Activated naive CD8-positive, alpha-beta T cell treated with anti-CD3 and anti-CD28 coated beads, Interleukin-2, amount 50 U/mL, for 16 hours (primary cell): ENCODE measurements at places on chromosomes 6 and 20.

- no peak for DNase-seq
Measured at GRCh38 chr6:90343576-90343975, 46.9 kb upstream of the BACH2 start.

- no peak for DNase-seq
Measured at GRCh38 chr20:45339084-45339483, 9.1 kb downstream of the SDC4 start.

DNA sequence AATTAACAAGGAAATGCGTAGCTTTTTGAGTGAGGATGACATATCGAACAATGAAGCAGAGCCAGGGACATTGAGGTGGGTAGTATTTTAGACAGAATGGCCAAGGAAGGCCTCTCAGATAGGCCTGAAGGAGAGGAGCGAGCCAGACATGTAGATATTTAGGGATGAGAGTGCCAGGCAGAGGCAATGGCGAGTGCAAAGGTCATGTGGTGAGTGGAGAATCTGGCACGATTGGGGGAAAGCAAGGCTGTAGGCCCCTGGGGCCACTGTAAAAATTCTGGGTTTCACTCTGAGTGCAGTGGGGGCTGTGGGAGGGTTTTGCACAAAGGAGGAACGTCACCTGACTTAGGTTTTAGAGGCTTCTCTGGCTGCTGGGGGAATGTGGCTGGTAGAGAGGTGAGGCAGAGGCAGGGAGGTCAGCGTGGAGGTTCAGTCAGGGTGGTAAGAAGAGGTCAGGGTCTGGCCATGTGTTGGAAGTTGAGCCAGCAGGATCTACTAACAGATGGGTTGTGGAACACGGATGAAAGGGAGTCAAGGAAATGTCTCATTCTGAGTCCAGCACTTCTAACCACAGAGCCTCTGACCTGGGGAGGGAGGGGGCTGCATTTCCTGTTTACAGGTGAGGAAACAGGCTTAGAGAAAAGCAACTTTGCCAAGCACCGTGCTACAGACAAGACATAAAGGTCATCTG, 11.3 kb downstream of the SIRPA start:
- DNase-seq, result no peak

DNA sequence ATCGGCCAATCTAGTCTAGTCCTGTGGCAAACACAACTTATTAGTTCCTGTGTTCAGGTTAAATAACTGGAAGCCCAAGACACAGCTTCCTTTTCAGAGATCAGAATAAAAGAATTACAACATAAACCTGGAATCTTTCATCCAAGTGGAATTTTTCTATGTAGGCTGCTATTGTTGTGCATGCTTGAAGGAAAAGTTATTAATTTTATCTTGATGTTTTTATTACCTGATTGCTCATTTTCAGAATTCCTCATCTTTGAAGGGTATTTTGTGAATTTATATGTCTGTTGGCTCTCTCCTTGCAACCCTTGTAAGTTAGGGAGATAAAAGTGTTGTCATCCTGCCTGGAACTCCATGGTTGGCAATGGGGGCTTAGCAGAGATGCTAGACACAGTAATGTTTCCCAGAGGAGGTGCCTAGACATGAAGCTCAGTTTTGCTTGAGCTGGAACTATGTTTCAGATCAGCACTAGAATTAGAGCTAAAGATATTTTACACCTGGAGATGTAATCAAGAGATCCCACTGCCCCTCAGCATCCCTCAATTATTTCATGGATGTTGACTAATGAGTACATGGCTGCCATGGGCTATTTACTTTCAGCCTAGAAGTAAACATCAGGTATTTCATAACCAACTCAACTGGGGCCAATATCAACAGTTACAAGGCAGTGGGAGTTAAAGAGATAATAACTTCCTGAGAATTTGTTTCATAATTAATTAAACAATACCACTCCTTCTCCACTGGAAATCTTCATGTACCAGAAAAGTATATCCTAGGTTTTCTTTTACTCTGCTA, 367.0 kb upstream of the MARCKS start:
- DNase-seq, result no peak

- no peak for DNase-seq
Measured at GRCh38 chr6:147023581-147023980, 180.6 kb upstream of the STXBP5 start.

DNA sequence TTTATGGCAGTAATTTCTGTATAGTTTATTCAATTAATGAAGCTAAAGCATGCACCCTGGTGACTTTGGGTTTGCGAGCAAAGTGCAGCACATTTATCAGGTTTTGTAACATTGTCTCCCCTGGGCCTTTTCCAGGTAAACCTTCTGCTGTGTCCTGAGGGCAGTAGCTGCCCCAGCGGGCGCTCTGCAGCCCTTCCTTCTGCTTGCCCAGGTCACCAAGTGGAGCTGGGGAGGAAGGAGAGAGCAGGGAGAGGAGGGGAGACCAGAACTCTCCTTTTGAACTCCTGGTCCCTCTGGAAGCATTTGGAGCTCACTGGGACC, 145.6 kb downstream of the DLL1 start:
- DNase-seq, result no peak

DNA sequence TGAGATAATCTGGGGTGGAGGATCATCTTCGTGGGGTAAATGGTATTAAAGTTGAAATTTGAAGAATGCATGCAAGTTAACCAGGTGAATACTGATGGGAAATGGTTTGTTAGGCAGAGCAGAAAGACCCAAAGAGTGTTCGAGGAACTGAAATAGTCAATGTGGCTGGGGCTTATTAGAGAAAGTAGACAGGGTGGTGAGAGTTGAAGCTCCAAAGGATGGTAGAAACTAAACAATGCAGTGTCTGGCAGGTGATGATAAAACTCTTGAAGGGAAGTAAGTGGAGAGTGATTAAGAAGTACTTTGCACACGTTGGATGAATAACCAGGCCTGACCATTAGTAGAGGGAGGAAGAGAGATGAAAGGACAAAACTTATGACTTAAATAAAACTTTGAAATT, 39.8 kb upstream of the CENPW start:
- DNase-seq, result no peak

DNA sequence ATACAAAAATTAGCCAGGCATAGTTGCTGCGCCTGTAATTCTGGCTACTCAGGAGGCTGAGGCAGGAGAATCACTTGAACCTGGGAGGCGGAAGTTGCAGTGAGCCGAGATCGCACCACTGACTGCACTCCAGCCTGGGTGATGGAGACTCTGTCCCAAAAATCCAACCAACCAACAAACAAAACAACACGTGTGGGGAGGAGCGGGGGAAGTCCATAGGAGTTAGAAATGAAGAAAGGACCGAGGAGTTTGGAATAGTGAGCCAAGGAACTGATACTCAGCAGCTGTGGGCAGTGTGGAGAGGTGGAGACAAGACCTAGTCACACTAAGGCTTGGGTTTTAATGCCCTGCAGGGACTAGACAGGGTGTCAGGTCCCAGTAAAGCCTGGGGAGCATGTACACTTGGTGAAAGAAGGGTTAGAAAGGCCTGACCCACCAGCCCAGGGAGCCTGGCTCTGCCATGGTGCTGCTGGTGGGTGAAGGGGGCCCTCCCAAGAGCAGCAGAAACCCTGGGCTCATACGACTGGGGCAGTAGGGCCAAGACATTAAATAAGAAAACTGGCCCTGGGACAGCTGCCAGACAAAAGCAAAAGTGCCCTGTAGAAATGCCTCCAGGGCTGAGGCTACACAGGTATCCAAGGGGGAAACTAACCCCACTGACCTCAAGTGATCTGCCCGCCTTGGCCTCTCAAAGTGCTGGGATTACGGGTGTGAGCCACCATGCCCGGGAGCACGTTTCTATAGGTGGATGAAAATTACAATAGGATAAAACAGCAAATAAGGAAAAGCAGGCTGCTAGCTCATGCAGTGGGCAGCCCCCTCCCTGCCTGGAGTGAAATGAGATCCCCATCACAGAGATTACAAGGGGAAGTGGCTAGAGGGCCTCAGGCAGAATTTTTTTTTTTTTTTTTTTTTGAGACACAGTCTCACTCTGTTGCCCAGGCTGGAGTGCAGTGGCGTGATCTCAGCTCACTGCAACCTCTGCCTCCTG, 58.0 kb downstream of the MYH7B start:
- no peak for DNase-seq

- DNase-seq, result no peak
Measured at GRCh38 chr6:163419413-163420288, 5.1 kb downstream of the QKI start.

GRCh38 chr6:12014027-12014872, 2.1 kb downstream of the HIVEP1 start:
- DNase-seq, result no peak

- no peak for DNase-seq
Measured at GRCh38 chr6:83476971-83477370, 35.4 kb upstream of the PRSS35 start.

GRCh38 chr6:159313018-159313417, 143.8 kb downstream of the FNDC1 start:
- DNase-seq, result no peak

DNA sequence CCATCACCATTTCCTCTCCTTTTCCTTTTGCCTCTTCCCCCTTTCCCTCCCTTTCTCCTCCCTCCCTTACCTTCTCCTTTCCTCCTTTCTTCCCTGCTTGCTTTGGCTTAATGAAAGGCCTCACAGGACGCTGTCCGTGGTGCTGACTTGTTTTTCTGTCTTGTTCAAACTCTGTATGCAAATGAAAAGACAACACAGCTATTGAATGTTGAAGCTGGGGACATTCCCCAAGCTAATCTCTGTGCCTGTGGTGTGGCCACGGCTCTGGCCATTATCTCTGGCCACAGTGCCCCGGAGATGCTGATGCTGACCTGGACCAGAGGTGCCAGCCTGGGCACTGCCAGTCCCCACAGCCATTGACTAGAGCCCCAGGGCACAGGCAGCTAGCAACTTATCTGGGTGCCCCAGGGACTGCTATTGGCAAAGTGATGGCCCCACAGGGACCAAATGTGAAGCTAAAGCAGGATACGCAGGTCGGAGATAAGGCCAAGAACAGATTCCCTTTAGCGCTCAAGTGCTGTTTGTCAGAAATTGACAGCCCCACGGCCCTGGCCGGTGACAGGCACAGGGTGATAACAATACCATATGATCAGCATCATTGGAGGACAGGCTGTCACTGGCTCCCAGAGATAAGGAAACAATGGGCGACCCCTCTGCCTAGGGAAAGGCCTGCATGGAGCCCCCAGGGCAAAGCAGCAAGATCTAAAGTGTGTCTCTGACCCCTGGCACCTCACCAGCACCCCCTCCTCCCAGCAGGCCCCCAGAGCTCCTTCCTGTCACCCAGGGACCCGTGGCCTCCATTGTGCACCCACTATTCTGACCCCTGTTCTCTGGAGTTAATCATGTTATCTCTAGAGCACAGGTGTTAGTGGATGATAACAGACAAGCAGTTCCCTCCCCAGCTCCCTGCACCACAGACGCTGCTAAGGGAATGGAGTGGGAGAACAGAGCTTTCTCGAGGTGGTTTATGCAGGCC, 31.6 kb upstream of the SLC32A1 start:
- DNase-seq, result no peak

DNA sequence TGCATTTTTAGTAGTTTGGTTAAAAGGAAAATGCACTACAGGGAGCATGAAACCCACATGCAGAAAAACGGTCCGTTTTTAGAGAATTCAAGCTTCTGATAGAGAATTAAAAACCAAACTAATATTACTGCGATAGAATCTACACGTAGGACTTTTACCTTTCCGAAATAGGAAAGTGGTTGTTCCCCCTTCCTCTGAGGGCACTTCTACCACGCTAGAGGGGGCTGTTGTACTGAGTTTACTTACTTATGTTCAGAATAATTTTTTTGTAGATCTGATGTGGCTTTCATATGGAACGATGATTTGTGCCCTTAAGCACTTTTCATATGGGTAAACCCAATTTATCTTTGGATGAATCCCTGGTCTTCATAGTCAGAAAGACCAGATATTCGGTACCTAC, 264.3 kb upstream of the PLN start:
- DNase-seq, result peak; percentile 5

DNA sequence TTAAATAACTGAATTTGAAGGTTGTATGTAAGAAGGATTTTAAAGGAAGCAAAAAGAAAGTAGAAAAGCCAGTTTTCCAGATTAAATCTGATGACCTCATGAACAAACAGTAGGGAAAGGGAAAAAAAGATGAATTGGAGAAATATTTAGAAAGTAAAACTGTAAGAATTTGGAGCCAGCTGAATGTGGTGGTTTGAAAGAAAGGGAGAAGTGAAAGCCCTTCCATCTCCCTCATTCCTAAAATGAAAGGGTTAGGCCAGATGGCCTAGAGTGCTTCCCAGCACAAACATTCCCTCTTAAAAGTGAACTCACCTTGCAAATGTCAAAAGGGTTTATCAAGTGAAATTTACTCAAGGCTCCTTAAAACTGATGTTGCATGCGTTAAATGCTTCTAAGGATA, 139.3 kb upstream of the COL21A1 start:
- DNase-seq, result no peak

DNA sequence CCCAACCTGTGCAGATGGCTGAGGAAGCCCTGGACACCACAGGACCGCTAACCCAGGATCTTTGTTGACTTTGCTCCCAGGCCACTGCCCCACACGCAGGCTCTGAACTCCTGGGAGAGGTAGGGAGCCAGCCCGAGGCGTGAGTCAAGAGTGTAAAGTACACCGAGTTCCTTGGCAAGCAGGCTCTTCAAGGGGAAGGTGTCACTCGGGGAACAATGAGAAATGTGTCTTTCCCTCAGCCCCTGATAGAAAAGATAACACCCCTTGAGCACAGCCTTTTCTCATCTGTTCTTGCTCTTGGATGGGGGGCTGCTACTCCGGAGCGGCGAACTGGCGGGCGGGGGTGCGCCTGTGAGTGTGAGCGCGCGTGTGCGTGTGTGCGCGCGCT, 472 bp upstream of the EDN3 start:
- DNase-seq, result no peak

- no peak for DNase-seq
Measured at GRCh38 chr6:169898788-169899480, 147.5 kb downstream of the ERMARD start.

DNA sequence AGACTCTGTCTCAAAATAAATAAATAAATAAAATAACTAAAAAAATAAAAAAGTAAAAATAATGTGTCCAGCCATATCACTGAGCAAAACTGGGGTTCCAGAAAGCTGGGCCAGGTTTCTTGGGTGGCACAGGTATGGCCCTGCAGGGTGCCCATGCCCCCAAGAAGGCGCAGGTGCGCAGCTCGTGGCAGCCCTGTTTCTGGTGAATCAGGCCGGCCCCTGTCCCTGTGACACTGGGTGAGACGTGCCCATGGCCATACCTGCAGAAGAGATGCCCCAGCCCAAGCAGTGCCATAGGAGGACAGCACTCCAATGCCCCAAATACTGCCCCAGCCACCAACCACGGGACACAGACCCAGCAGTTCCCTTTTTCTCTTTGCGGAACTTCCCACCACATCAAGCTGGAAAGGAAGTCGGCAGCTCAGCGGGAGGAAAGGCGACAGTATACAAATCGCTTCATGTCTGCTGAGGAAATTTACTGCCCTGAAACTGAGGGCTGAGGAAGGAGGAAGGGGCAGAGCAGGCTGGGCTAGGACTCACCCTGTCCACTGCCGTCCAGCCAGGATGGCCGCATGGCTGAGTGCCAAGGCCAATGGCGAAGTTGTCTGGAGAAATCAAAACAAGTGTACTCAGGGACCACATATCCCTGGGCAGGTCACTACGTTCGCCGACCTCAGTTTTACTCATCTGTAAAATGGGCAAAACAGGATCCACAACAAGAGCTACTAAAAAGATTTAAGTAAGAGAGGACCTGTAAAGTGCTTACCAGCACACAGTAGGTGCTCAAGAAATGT, 55.4 kb downstream of the PREX1 start:
- DNase-seq, result no peak
